Eye (tissue), 1 donor: ENCODE measurements at places on chromosomes 13 and 19.

DNA sequence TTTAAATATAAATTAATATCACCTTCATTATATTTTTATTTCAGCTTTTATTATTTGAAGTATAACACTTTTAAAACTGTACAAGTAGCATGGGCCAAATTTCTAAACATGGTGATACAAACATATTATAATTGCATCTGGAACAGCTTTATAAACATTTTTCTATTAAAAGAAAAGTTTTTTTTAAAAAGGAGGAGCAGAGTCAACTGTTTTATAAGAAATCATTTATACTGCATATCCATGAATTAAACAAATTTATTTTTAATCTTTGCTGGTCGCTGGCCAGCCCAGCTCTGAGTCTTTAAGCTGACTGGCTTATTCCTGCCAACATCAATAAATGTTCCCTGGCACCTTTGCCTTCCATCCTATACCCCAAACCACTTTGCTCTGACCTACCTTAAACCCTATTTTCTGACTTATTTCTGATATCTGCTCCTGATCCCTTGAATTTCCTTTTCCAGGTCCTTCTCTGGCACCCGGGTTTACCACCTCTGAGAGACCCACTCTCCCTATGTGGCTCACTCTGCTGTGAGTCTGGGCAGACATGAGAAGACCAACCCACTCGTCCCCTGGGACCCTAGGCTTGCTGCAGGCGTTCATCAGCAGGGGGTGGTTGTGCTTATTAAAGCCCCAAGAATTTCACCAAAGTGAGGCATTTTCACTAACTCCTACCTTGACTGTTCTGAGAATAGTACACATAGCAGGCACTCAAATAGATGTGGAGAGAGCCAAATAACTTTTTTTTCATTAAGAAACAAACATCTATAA lies 220.3 kb downstream of the KLF12 start:
- no peak for DNase-seq

- no peak for DNase-seq
Observed at GRCh38 chr13:37446503-37446902, 152.1 kb downstream of the POSTN start.

- peak; percentile 68 for DNase-seq
Observed at GRCh38 chr13:30915691-30916541, 9.8 kb downstream of the MEDAG start.

- peak; percentile 70 for DNase-seq
Observed at GRCh38 chr19:28737021-28737895, 475.7 kb downstream of the UQCRFS1 start.

- no peak for DNase-seq
Observed at GRCh38 chr13:104309431-104309830, 1243.2 kb upstream of the SLC10A2 start.

- no peak for DNase-seq
Observed at GRCh38 chr19:43562226-43562697, 13.1 kb downstream of the XRCC1 start.

GRCh38 chr13:54775501-54776191 lies 1747.0 kb downstream of the OLFM4 start:
- no peak for DNase-seq

GRCh38 chr19:46392837-46393236 lies 20.5 kb downstream of the CCDC8 start:
- DNase-seq: no peak

GRCh38 chr13:106691861-106692260 lies 123.9 kb upstream of the ARGLU1 start:
- DNase-seq: no peak

DNA sequence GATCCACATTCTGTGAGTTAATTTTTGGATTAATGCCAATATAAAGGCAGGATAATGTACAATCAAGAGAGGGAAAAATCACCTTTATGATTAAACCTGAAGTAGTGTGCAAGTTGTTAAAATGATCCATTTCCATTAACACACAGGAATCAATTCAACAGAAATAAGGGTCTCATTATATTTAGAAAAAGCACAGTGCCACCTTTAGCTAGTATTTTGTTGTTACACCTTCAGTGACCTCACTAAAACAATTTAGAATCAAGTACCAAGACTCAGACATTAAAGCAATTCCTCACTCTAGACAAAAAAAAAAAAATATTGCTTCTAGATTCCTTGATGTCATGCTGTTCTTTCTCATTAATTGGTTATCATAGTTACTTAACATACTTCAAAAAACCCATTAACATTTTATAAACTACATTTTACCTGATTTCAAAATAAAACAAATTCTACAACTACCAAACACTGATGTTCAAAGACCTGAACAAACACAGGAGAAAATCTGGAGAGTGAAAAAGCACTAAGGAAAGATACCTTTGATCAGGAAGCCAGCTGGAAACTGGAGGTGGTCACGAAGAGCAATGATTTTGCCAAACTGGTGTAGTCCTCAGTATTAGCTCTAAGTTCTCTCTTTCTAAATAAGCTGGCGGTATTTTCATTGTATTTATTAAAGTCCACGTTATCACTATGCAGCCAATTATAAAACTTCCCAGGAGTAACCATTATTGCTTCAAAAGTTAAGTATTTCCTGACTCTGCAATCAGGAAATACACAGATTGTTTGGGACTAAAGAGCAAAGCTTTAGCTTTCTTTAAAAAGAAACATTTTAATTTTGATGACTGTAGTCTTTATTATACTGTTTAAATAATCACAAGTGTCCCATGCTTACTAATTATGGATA lies 115.3 kb downstream of the TBC1D4 start:
- no peak for DNase-seq
